ENCODE measurements at places on chromosomes 7 and 10.
A peak's percentile ranks its signal among the peaks of the same experiment; 100 is the strongest.

DNA sequence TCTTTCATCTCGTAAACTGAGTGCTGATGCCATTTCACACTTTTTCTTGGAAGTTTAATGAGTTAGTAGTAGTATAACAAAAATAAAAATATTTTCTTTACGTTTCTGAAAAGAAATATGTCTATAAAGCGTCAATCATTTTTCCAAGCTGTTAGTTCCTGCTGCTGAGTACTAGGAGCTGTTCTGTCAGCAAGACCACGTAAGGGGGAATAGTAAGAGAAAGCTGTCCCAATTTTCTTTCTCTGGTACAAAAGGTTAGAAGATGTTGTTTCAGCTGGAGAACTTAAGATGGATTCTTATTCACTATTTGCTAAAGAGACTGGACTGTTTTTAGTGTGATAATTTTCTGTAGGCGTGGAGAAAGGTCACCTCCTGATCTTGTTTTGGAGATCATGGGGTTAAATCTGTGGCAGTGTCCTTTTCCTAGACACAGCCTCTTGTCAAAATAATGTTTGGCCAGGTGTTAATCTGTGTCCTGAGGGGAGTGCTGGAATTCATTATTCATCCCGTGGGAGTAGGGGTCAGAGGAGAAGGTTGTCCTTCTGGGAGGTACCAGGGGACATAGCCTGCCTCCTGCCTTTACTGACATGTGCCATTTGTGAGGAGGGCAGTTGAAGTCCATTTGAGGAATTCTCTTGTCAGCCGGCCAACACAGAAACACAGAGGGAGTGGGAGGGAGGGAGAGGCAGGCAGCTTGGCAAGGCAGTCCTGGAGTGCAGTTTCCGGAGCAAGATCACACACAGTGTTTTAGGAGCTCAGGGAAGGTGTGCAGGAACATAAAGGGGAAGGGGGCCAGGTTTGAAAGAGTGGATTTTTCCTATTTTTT lies 368.7 kb downstream of the AUTS2 start:
- peak; percentile 43 for DNase-seq

- DNase-seq, result no peak
These were observed 60.3 kb upstream of the ABLIM1 start for GRCh38 chr10:114718374-114718773.

DNA sequence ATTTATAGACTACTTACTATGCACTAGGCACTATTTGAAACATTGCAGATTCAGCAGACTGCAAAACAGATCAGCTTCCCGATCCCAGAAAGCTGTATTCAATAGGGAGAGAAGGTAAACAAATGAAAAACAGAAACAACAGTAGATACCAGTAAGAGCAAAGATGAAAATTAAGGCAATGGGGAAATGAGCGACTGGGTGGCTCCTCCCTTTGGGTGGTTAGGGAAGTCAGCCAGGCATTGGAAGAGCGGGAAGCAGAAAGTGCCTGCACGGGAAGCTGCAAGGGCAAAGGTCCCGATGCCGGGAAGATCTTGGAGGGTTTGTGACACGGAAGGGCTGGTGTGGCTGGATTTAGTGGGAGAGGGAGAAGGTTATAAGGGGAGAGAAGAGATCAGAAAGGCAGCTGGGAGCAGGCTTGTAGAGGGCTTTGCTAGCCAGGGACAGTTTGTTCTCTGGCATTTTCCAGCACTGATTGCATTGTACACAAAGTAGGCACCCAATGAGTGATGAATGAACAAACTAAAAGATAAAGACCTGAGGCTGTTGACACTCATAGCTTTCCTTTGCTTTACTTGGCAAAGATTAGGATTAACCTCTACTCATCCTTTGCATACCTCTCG lies 67.8 kb downstream of the NAMPT start:
- DNase-seq, result peak; percentile 12

- no peak for DNase-seq
These were observed 62.5 kb upstream of the ATRNL1 start for GRCh38 chr10:115030483-115031200.

- DNase-seq, result no peak
These were observed 135.6 kb downstream of the VPS41 start for GRCh38 chr7:38773430-38773829.

- no peak for DNase-seq
These were observed 278.3 kb downstream of the ELFN1 start for GRCh38 chr7:1948301-1948796.

DNA sequence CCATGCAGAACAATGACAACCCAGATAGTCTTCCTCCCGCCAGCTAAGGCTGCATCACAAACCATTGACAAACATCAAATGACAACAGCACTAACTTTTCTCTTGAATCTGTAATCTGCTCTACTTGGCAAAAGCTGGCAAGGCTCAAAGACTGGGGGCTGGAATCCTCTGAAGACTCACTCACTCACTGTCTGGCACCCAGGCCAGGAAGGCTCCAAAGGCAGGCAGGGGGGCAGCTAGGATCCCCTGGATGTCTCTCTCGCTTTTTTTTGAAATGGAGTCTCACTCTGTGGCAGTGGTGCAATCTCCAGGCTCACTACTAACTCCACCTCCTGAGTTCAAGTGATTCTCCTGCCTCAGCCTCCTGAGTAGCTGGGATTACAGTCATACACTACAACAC lies 159.7 kb upstream of the GPR26 start:
- no peak for DNase-seq

DNA sequence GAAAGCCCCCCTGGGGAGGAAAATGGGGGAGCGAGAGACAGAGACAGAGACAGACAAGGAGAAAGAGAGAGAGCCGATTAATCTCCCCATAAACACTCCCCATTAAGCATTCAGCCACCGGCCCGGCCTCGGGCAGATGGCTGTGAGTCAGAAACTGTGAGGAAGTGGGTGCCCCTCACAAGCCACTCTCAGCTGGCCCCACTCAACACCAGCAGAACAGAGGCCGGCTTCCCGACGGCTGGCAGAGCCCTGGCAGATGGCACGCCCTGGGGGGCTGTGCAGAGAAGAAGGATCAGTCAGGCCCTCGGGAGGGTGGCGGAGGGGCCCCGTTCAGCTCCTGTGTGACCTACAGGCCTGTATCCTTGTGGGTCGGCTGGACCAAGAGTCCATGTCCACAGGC lies 41.2 kb downstream of the CAMK2B start:
- DNase-seq, result no peak

GRCh38 chr10:61975391-61975932 lies 74.0 kb downstream of the ARID5B start:
- DNase-seq, result no peak

GRCh38 chr7:153444641-153445040 lies 607.6 kb upstream of the DPP6 start:
- DNase-seq, result no peak

- no peak for DNase-seq
These were observed 237.5 kb downstream of the DNAJB6 start for GRCh38 chr7:157574120-157574825.

GRCh38 chr7:2149672-2150444 lies 82.9 kb downstream of the MAD1L1 start:
- no peak for DNase-seq

DNA sequence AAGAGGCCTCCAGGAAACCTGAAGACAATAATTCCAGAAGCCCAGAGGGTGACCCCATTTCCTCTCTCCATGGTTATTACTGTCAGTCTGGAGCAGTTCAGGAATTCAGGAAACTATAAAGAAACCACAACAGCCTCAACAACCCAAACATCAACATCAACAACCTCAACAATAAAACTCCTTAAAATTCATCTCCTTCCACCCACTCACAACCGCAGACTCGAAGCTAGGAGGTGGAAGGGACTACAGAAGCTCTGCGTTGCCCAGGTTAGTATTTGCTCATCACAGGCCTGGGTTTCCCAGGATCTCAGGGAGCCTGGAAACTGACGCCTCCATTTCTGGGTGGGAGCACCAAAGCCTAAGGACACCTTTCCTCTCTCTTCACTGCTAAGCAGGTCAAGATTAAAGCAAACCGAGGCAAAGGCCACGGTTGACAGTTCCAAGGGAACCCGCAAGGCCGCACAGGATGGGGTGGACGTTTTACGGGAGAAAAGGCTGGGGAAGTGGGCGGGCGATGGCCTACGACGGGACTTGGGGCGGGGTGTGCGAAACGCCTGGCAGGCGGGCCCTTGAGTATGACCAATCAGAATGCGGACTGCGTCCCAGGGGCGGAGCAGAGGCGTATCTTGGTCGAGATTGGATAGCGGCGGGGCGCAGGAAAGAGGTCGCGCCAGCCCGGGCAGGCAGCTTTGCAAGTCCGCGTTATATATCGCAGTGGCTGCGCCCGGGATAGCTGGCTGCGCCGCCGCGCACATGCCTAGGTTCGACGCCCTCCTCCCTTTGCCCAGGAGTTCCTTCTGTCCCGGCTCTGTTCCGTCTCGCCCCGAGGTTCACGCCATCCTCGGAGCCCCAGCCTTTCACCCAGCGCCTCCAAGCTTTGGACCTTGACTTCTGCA lies at the start of gene ELOVL3:
Gene ELOVL3 (plus strand): TSS at position 654 of the 896 bp plus-strand sequence. CDS start 250 bp downstream, outside the sequence.
- DNase-seq, result peak; percentile 94
